ENCODE measurements at places on chromosomes 5 and 9.
A peak's percentile ranks its signal among the peaks of the same experiment; 100 is the strongest.

DNA sequence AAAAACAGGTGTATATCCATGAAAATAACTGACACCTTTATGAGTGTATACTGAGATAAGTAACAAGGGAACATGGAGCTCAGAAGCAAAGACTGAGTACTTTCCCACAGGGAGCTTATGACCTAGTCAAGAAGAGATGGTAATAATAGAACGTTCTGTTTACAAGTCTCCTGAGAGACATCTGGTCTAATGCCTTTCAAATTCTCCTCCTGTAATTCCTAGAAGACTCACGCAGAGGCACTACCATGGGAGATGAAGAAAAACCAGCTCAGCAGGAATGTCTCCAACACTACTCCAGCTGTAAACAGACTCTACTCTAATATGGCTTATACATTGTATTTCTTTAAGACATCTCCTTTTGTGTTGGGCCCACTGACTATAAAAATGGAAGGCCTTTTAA is 503.6 kb upstream of the TUSC1 start:
- no peak for DNase-seq

DNA sequence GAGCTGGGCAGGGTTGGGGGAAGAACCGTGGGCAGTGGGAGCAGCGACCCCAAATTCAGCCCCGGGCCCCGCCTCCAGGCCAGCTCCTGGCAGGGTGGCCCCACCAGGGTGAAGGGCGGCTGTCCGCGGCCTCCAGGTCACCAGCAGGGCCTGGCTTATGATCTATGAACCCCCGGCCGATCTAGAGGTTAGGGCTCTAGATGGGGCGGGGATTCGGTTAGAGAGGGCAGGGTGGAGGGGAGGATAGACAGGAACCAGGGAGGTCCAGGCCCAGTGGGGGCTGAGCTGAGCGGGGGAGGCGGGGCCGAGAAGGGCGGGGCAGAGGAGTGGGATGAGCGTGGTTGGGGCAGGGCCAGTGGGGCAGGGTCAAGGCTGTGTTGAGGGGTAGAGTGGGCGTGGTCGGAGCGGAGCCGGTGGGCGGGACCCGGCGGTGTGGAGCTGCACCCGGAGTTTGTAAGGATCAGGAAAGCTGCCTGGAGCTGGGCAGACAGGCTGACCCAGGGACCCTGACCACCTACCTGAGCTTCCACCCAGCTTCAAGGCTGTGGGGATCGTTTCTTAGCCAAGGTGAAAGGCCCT is 29.3 kb upstream of the OBP2B start:
- peak; percentile 11 for DNase-seq

- no peak for DNase-seq
These were observed 35.6 kb downstream of the FCHO2 start for GRCh38 chr5:72991394-72991793.

DNA sequence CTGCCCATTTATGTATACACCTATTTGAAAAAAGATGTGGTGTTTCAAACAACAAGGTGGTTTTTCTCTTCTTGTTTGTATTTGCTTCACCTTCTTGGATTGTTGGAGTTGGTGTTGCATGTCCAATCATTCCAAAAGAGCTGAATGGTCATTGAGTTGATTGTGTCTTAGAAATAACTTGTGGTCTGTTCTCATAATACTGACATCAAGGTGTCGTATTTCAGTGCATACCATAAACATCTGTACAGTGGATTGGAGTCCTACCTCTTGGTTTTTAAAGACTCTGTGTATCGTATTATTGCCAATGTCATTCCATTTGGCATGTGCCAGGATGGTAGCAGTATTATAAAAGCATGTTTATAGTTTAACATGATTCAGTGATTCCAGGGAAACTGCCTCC is 73.2 kb downstream of the TRIO start:
- no peak for DNase-seq

All from fibroblast of gingiva (primary cell).